ENCODE measurements at places on chromosomes 16 and 17. TPM values are rescaled to one million over a fixed set of nuclear protein-coding genes. Genes with fewer than 3 reads are reported as not detected.

SETD6 gene
- total RNA-seq: 9.1 TPM

TBC1D3I gene
- total RNA-seq: 2.5 TPM

DNA sequence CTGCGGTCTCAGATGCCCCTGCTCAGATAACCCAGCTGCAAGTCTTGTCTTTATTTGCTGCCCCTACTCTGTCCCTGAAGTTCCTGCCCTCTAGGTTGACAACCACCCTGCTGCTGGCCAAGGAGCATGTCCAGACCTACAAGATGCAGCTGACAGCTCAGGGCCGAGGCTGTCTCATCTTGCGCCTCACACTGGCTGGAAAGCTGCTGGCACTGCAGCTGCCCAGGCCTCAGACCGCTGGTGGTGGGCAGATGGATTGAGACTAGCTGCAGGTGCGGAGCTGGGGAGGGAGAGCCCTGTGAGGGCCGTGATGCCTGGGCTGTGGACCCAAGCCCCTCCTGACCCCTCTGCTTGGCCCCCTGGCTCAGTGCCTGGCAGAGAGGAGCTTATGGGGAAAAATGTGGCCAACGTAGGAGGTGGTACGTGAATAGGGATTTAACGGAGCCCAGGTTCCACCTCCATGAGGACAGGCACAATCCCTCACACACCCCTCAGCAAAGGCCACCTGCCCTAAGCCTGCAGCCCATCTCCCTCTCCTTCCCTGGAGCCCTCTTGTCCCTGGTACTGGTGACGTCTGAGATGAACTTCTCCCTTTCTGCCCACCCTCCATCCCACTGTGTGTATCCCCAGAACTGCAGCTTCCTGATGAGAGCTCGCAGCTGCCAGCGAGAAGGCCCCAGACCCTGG lies 8.3 kb upstream of the GALK1 start:
- peak; percentile 55 for DNase-seq

GRCh38 chr17:77888242-77889134 lies 70.0 kb upstream of the TNRC6C start:
- DNase-seq: no peak

GRCh38 chr16:49280105-49280741 lies 1.4 kb downstream of the CBLN1 start:
- peak; percentile 19 for DNase-seq

DNA sequence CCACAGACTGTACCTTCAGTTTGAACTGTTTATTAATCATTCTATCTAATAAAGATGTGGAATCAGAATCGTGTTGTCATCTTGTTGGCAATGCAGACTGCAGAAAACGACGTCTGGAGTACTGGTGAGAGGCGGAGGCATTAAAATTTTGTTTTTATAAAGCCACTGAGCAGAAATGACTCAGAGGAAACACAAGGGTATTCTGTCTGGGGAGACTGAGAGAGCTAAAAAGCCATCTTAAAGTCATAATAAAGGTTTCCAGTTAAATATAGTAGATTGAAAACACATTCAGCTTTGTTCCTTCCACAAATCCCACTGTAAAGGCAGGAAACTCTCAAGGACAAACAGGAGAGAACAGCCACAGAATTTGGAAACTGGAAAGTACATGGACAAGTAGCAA lies 74.2 kb downstream of the CPPED1 start:
- DNase-seq: no peak

MLLT6 gene
- total RNA-seq: 251 TPM

- no peak for DNase-seq
Measured at GRCh38 chr16:85918436-85918835, 19.5 kb downstream of the IRF8 start.

- no peak for DNase-seq
Measured at GRCh38 chr17:18326572-18326971, 11.5 kb downstream of the SMCR8 start.

DNA sequence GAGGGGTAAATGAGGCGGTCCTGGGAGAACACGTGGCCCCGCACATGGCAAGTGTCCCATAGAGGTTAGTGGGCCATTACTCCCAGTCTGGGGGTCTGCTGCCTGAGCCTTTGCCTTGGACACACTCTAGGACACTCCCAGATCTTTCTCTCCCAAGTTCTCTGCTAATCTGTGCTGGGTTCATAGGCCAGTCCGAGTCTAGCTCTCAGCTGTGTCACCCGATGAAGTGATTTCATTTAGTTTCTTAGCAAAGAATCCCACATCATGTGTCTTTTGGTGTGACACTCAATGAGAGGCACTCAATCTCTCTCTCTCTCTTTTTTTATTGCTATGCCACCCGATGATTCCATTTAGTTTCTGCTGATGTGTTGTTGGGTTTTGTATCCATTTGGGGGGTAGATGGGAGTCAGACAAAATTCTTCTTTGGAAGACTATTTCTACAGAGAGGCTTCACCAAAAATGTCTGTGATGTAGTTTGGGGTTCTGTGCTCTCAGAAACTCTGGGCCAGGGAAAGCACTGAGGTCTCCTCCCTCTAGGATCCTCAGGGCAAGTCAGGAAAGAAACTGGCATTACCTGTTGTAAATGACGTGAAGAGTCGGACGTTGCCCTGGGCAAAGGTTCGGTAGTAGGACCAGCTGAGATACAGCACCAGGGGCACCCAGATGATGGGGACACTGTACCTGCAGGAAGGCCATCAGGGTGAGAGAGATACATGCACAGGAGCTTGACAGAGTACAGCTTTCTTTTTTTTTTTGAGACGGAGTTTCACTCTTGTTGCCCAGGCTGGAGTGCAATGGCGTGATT lies 25.2 kb upstream of the MLKL start:
- DNase-seq: no peak

GRCh38 chr17:82567286-82567685 lies 47.8 kb downstream of the FOXK2 start:
- DNase-seq: no peak

- no peak for DNase-seq
Measured at GRCh38 chr17:63675607-63676546, 24.0 kb downstream of the LIMD2 start.

GRCh38 chr17:38673707-38674013 lies 1.1 kb downstream of the EPOP start:
- DNase-seq: no peak

IRX5 gene
- total RNA-seq: 1.4 TPM

GRCh38 chr16:29810699-29811169 lies 1.3 kb upstream of the PRRT2 start:
- no peak for DNase-seq

Data from activated T-cell treated with anti-CD3 and anti-CD28 coated beads, Interleukin-2, amount 50 U/mL, for 72 hours (primary cell).